ENCODE measurements at places on chromosomes 12 and 14.

GRCh38 chr12:101021442-101021841, 188.6 kb downstream of the SLC5A8 start:
- H3K27ac ChIP-seq: no peak overlapping the region
- no peak for DNase-seq
- H3K27me3 ChIP-seq: no peaks in the 10 kb centered on the region
- H3K36me3 ChIP-seq: no peaks in the 10 kb centered on the region
- H3K4me3 ChIP-seq: no peak overlapping the region
- no peaks in the 10 kb centered on the region for H3K4me1 ChIP-seq

- H3K4me3 ChIP-seq: no peak overlapping the region
- H3K36me3 ChIP-seq: no peaks in the 10 kb centered on the region
- DNase-seq: no peak
- H3K27me3 ChIP-seq: no peaks in the 10 kb centered on the region
- H3K4me1 ChIP-seq: no peaks in the 10 kb centered on the region
These were observed 36.3 kb downstream of the SNRNP35 start for GRCh38 chr12:123494124-123494851.

DNA sequence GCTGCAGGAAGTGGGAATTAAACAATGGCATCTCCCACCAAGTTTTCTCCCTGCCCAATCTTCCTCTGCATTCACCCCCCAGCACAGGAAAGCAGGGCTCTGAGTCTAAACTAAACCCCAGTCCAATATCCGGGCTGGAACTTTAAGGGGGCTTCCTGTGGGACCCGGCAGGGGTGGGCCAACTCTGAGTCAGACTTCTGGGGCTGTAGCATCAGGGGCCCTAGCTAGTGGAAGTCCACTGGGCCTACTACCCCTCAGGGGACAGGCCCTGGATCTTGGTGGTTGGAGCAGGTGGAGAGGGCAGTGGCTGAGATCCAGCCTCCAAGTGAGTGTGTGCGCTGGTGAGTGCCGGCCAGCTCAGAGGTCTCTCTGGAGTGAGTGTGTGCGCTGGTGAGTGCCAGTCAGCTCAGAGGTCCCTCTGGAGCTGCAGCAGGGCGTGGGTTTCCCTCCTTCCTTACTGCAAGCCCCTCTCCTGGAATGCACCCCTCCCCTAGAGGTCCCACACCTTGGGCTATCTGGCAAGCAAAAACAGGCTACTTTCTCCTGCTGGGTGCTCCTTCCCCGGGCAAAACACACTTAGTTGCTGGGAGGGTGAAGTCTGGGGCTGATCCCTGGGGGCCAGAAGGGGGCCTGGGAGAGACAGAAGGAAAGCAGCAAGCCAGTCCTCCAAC, 5.6 kb upstream of the LHX5 start:
- no peak for DNase-seq
- no peak overlapping the region for H3K27ac ChIP-seq
- H3K36me3 ChIP-seq: peaks cover 6% of the 10 kb centered on the region
- H3K4me3 ChIP-seq: no peak overlapping the region

DNA sequence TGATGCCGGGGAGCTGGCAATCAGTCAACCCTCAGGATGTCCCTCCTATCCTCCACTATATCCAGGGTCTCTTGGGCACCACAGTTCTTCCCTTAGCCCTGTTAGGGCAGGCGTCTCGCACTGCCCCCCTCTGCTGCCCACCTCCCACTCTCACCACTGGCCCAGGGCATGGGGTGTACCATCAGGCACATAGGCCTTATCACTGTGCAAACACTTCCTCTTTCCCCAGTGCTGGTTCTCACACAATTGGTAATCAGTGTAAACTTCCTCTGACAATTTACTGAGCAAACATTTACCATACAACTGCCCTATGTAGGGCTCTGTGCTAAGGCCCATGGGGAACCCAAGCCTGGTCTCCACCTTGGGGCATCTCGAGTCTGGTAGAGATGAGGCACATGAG, 20.1 kb upstream of the TMED10 start:
- peak overlapping the region; percentile 64 for H3K27ac ChIP-seq
- H3K4me1 ChIP-seq: peaks cover 13% of the 10 kb centered on the region
- no peak overlapping the region for H3K4me3 ChIP-seq

DNA sequence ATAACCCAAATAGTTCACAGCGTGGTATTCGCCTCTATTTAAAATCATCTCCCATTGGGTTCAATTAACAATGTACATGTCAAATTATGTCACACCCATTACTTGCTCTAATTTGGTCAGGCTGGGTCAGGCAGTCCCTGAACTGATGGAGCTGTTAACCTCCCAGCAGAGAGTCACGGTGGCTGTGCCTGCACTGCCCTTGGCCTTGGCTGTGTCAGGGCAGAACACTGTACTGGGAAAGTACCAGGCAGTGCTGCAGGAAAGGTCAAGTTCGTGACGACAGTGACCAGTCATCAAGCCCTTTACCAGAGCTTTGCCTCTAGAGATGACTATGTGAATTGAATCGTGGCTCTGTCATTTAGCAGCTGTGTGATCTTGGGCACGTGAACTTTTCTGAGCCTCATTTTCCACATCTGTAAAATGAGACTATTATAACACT, 100.0 kb downstream of the ARF6 start:
- DNase-seq: peak; percentile 74
- H3K4me1 ChIP-seq: peaks cover 26% of the 10 kb centered on the region
- H3K27ac ChIP-seq: peak overlapping the region; percentile 97
- H3K4me3 ChIP-seq: peak overlapping the region; percentile 72
- no peaks in the 10 kb centered on the region for H3K27me3 ChIP-seq

DNA sequence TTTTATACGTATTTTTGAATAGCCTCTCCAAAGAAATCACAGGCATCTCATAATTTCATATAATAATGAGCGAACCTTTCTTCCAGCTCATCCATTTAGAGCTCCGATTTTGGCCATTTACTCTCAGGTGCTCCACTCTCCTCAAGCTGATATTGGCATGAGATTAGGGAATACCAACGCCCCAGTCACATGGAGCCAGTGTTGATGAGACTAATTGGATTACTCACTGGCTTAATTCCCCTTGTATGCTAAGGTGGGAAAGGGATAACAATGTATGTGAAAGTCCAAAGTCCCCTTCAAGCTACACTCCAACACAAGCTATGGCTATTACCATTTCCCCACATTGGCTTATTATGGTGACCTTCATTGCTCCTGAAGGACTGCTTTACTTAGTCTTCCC, 76.6 kb upstream of the NAV3 start:
- no peaks in the 10 kb centered on the region for H3K27me3 ChIP-seq
- H3K4me1 ChIP-seq: no peaks in the 10 kb centered on the region
- no peak overlapping the region for H3K27ac ChIP-seq
- no peaks in the 10 kb centered on the region for H3K36me3 ChIP-seq

DNA sequence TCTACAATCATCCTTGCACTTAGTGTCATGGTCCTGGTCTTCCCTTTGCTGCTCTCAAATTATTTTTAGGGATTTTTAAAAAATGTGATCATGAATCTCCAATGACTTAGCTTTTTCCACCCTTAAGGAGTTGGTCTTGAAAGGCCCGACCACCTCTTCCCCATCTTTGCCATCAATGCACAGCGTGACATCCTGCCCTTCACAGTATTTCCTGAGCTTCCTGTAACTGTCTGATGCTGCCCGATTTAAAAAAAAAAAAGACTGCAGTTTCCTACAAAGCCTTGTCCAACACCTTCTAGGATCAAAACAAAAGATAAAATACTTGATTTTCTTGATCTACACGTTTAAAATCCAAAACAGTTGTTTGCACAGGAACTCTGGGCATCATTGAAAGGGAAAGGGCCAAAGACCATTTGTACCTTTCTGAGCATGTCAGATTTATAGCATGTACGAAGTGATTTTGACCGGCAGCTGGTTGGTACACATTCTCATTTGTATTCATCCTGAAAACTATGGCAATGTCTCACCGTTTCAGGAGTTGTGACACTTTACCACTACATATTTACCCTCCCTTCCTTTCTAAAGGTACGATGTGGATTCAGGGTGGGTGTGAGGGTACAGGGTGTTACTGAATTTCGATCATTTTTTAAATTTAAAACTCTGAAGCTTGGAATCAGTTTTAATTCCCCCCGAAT, 7.4 kb upstream of the ELK3 start:
- H3K27ac ChIP-seq: peak overlapping the region; percentile 10
- no peak for DNase-seq
- peak overlapping the region; percentile 24 for H3K4me3 ChIP-seq
- no peaks in the 10 kb centered on the region for H3K27me3 ChIP-seq

Measured in natural killer cell treated with Interleukin-12 subunit alpha and Interleukin-12 subunit beta and Interleukin-15 and Interleukin-18, amount 100 ng/mL, for 72 hours (primary cell).